ENCODE measurements at places on chromosomes 5 and 9. TPM values are rescaled to one million over a fixed set of nuclear protein-coding genes. Genes with fewer than 3 reads are reported as not detected.
A peak's percentile ranks its signal among the peaks of the same experiment; 100 is the strongest.

DNA sequence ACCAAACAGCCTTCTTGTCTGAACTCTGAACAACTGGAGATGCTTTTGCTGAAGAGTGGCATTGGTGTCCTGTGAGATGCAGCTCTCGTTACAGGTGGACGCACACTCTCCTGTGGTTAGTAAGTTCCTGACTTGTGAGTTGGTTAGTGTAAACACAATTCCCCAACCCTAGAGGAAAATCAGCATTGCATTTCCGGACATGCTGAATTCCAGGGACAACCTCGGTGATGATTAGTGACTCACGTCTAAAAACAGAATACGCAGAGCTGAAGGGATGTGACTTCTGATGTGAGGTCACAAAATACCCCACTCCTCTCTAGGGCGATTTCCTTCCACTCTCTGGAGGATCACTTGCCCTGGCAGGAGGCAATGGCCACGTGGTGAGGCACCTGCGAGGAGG, 5.0 kb downstream of the OR2V2 start:
- DNase-seq, result no peak

- no peak for DNase-seq
Observed at GRCh38 chr5:178375348-178375747, 142.7 kb upstream of the PHYKPL start.

DNA sequence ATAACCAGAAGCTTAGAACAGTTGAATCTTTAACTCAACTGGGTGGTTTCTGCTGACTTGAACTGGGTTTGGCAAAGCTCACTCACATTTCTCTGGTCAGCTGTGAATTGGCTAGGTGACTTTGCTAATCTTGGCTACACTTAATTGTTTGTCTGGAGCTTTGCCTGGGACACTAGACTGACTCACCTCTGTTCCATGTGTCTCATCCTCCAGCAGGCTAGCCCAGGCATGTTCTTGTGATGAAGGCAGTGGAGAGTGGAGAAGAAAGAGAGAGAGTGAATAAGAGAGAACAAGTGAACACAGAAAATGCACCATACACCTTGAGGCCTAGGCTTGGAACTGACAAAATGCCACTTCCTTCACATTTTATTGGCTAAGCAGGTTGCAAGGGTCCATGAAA, 32.6 kb downstream of the SPATA31D1 start:
- DNase-seq, result no peak

GRCh38 chr5:161507591-161507990, 38.9 kb downstream of the GABRB2 start:
- DNase-seq, result no peak

DNA sequence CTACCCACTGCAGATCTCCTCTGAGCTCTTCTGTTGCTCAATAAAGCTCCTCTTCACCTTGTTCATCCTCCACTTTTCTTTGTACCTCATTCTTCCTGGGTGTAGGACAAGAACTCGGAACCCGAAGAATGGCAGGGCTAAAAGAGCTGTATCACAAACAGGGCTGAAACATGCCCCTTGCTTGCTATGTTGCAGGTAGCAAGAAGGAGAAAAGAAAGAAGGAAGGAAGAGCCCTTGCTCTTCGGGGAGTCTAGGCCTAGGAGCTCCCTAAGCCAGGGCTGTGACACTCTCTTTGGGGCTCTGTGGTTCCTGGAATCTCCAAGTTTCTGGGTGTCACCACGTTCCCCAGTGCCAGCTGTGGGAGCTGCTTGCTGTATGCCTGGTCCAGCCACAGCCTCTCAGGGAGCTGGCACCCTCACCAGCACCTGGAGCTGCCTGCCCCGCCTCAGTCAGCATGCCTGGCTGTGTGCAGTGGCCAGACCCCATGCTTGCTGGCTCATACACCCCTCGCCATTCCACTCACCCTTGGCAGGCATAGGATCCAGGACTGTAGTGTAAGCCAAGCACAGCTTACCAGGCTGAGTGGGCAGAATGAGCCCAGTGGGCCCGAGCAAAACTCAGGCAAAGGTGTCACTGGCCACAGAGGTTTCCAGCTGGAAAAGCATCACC, 274.8 kb upstream of the ADRA1B start:
- DNase-seq, result no peak

GRCh38 chr9:80552931-80553330, 981.2 kb downstream of the TLE4 start:
- DNase-seq, result no peak

- DNase-seq, result no peak
Observed at GRCh38 chr5:56774957-56775356, 40.4 kb upstream of the MAP3K1 start.

- no peak for DNase-seq
Observed at GRCh38 chr5:59020611-59021285, 437.9 kb downstream of the RAB3C start.

DNA sequence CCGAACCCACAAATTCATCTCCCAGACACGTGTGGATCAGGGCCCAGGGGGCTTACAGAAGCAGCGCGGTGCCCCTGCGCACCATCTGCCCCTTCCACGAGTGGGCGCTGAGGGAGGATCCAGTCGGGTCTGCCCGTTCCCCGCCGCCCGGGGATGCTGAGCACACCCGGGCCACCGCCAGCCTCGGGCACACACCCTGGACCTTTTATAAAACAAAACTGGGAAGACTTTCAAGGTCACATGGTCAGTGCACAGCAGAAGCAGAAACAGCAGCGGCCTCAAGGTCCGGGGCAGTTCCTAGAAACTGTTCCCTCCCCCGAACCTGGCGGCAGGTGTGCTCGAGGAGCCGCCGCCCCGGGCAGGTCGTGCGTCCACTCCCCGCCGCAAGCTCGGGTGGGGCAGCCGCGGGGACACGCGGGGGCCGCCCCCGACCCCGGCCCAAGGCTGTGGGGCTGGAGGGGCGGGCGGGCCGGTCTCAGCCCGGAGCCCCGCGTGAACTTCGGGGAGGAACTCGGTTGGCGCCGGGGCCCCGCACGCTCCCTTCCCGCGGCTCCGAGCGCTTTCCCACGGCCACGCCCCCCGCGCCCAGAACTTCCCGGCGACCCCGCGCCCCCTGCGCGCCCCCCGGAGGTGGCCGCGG, 633 bp upstream of the PPP1R26 start:
- DNase-seq, result peak; percentile 10

DNA sequence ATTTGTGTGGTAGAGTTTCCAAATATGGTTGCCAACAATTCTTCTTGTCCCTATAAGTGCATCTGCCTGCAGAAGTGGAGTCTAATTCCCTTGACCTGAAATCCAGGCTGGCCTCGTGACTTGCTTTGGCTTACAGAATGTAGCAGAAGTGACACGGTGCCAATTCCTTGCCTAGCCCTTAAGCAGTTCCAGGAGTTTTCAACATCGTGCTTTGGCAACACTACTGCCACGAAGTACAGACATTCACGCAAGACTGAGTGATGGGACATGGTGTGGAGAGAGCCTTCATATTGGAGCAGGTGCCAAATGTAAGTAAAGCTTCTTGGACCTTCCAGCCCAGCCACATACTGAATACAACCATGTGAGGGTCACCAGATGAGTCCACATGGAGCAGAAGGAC, 92.9 kb upstream of the NEK6 start:
- DNase-seq, result no peak

- DNase-seq, result no peak
Observed at GRCh38 chr5:13251623-13252376, 692.7 kb downstream of the DNAH5 start.

DNA sequence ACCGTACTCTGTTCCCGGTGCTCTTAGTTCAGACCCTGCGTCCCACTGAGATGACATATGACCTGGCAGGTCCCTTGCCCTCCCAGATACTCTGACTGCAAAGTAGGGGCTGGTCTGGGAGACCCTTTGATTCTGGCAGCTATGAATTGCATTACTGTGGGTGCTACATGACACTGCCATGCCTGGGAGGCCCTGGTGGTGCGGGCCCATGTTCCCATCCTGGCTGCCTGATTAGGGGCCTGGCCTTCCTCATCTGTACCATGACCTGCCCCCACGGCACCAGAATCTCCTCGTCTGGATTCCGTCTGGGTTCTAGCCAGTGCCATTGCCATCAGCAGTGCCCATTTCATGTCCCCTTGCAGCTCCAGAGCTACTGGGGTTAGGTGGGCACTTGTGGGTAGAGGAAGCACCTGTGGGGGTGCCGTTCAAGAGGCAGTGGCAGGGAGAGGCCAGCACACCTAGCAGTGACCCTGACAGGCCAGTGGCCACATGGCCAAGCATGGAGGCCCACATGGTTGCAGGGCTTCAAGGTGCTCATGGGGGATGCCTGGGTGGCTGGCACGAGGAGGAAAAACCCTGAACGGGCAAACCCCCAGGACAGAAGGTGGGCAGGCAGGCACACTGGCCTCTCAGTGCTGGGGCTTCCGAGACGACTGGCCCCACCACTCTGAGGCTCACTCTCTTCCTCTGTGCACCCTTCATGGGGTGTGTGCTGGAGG, 69.7 kb downstream of the PHF2 start:
- no peak for DNase-seq

GRCh38 chr5:124742983-124743601, 3.3 kb downstream of the ZNF608 start:
- no peak for DNase-seq

GRCh38 chr5:7980881-7981280, 111.9 kb downstream of the MTRR start:
- no peak for DNase-seq

GRCh38 chr5:9928326-9928725, 298.2 kb upstream of the TAS2R1 start:
- no peak for DNase-seq

- DNase-seq, result no peak
Observed at GRCh38 chr5:118723021-118723338, 265.4 kb downstream of the DTWD2 start.

GRCh38 chr5:32687499-32687831, 23.7 kb upstream of the NPR3 start:
- DNase-seq, result no peak

GRCh38 chr5:56160723-56161438, 72.2 kb downstream of the ANKRD55 start:
- no peak for DNase-seq

DNA sequence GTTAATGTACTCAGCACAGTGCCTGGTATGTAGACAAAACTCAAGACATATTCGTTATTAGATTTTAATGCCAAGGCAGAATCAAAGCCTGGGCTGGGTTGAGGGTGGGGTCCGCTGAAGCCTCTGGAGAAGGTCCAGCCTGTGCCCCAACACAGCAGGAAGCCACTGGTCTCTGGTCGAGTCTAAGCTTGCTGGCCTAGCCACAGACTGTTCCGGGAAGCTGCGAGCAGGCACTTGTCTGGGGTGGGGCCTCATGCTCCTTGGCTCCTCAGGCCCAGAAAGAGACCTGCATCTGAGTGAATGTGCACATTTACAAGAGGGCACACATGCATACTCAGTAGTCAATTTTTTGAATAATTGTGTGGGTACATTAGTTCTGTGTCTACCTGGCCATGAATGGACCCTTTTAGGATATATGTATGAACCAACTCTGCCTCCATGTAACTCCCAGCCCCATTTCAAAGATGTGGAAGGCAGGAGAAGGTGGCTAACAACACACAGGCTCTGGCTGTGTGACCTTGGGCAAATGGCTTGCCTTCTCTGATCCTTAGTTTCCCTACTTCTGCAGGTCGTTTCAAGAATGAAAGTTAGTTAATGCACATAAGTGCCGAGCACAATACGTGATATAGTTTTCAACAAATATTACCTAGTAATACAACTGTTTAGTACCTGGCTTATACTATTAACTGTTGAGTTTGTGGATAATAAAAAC, 18.3 kb downstream of the FAT2 start:
- DNase-seq, result no peak

DNA sequence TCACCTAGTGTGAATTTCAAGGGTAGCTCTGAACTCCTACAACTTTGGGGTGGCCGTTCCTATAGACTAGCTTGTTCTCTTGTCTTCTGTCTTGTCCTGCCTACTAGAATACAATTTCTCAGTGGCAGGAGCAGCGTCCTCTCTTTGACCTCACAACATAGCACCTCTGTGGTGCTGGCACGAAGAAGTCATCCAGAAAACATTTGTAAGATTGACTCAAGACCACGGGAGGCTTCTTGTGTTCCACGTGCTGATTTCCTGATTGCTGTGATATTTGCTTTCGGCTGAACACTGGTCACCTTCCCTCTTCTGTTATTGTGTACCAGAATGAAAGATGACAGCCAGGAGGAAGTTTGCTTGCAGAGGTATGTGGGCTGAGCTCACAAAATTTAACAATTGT, 27.0 kb downstream of the SLC1A1 start:
- no peak for DNase-seq

GRCh38 chr5:124056991-124057723, 545.2 kb downstream of the CSNK1G3 start:
- peak; percentile 46 for DNase-seq

DNA sequence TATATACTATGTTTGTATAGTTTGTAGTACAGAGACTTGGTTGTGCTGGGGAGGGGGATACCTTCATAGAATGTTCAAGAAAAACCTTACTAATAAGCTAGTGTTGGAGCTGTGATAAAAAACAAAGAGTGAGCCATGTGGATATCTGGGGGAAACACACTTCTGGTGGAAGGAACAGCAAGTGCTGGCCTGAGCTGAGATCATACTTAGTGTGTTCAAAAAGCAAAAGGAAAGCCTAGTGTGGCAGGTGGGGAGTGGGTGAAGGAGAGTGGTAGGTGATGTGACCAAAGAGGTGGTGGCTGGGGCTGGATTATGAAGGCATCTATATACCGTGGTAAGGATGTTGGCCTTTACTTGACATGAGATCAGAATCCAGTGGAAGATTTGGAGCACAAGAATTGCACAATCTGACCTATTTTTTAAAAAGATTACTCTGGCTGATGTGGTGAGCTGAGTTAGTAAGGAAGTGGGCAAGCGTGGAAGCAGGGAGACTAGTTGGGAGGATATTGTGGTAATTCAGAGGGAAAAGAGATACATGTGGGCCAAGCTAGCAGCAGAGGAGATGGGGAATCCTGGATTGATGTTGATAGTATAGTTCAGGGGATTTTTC, 26.6 kb downstream of the PALM2AKAP2 start:
- DNase-seq, result no peak

- no peak for DNase-seq
Observed at GRCh38 chr9:106887066-106887465, 24.1 kb downstream of the ZNF462 start.

- DNase-seq, result no peak
Observed at GRCh38 chr5:178386336-178386931, 153.8 kb upstream of the PHYKPL start.

GRCh38 chr5:134574521-134574920, 49.1 kb downstream of the JADE2 start:
- DNase-seq, result no peak

DNA sequence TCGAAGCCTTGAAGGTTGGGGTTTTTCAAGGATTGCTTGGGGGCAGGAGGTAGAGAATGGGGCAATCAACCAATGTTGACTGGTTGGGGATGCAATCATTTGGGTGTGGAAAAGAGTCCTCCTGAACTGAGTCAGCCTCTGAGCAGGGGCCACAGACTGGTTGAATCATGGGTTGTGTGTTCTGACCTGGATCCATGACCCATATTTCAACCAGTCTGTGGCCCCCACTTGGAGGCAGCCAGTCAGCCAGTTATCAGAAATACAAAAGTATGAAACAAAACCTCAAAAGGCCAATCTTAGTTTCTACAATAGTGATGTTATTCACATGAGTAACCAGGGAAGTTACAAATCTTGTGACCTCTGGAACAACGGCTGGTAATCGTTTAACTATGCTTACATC, 81.4 kb upstream of the RANBP6 start:
- DNase-seq, result no peak

- DNase-seq, result no peak
Observed at GRCh38 chr9:94169968-94170367, 85.7 kb downstream of the PTPDC1 start.

- DNase-seq, result peak; percentile 12
Observed at GRCh38 chr9:69623276-69623675, 48.9 kb downstream of the APBA1 start.

PIP5KL1 gene
- 1.7 TPM for polyA plus RNA-seq

GABRB2 gene
- 2.2 TPM for polyA plus RNA-seq

MOB3B gene
- polyA plus RNA-seq, result 22.6 TPM

CDC23 gene
- polyA plus RNA-seq, result 66.7 TPM

CLIC3 gene
- 0.75 TPM for polyA plus RNA-seq

APC gene
- polyA plus RNA-seq, result 33.6 TPM

OTULINL gene
- polyA plus RNA-seq, result 10.6 TPM

SMIM33 gene
- polyA plus RNA-seq, result 0.06 TPM

CCL27 gene
- polyA plus RNA-seq, result 0.59 TPM

Data from renal cortex interstitium (tissue), 15 donors.